ENCODE measurements at places on chromosomes 2 and 18.

GRCh38 chr2:236659758-236660150 lies 90.1 kb downstream of the ACKR3 start:
- DNase-seq: no peak

DNA sequence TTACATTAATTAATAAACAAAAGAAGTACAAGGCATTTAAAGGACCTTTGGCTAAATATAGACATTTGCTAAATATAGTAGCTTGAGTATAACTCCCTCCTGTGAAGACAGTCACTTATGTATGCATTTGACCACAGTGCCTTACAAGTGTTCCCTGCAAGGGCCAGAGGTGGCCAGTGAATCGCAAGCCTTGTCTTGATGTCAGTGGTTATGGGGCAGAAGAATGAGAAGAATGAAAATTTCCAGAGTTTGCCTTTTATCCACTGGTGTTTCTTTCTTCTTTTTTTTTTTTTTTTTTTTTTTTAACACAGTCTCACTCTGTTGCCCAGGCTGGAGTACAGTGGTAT lies 1.8 kb downstream of the LRRFIP1 start:
- DNase-seq: no peak

- DNase-seq: no peak
Measured at GRCh38 chr18:75783566-75784281, 356.2 kb upstream of the SMIM21 start.

DNA sequence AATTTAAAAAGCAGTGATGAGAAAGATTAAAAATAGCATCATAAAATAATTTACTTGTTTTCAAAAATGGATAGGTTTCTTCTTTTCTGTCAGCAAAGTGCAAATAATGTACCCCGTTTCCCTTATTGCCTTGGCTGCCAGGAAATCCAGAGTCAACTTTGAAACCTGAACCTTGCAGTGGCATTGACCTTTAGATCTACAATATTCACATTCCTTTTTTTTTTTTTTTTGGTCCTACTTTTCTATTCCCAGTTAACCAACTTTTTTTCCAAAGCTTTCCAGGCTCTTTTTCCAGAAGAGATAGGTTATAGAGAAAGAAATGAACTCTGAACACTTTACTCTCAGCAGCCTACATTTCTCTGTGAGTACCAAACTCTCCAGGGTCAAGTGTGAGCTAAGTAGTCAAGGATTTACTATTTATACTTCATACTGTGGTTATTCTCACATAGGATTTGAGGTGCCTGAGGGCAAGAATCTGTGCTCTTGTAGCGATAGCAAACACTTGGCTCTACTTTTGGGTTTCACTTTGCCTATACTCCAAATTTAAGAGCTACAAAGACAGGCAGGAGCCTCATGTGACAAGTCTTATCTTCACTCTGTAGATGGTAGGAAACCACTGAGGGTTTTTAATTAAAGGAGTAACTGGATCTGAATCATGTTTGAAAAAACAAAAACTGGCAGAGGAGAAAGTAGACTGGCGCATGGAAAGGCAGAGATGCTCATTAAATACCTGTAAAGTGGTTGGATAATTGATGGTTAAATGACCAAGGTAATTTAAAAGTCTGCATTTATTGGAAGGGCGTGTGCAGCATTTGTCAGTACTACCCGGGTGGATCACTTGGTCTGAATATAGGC lies 63.2 kb upstream of the TMEM17 start:
- DNase-seq: no peak

DNA sequence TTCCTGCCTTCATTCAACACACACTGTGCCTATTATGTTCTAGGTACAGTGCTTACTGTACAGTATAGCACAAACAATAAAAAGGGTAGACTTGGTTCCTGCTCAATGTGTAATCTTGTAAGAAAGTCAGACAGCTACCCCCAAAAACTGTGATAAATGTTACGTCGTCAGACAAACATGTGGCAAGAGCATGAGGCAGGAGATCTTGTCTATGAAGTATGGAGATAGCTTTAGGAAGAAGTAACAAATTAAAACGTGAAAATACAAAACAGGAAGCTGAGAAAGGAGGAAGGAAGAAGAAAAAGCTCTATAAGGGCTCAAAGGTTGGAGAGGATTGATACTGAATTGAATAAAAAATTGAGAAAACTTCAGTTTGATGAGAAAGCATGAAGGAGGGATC lies 276.2 kb upstream of the HNRNPA3 start:
- DNase-seq: no peak

All from NB4 (cell line).